ENCODE measurements at places on chromosomes 7 and 10.

DNA sequence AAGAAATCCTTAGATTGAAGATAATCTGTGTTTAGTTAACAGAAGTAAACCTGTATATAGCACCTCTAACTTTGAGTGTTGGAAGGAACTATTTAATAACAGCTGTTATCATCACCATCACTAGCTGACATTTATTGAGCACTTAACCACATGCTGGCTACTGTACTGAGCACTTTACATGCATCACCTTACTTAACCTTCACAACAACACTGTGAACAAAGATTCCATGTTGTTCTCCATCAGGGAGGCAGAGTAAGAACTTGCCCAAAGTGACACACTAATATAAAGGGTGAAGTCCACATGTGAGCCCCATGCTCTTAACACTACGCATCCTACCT is 182.2 kb downstream of the ST7 start:
- DNase-seq, result no peak

DNA sequence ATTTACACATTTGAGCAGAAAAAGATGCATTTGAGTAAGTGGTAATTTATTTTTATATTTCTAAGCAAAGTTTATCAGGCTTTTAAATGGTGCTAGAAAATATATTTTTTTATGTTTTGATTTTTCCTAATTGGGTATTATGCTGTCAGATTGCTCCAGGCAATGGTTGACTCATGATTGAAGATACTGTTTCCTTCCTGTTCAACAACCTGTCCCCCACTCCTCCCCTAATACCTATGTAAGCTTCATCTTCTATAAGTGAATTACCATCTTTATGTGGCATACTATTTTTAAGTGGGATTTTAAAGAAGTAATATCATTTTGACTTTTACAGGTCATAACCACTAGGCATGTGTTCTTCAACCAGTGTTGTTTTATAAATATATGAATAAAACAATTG is 21.4 kb downstream of the TSPAN13 start:
- DNase-seq, result no peak

DNA sequence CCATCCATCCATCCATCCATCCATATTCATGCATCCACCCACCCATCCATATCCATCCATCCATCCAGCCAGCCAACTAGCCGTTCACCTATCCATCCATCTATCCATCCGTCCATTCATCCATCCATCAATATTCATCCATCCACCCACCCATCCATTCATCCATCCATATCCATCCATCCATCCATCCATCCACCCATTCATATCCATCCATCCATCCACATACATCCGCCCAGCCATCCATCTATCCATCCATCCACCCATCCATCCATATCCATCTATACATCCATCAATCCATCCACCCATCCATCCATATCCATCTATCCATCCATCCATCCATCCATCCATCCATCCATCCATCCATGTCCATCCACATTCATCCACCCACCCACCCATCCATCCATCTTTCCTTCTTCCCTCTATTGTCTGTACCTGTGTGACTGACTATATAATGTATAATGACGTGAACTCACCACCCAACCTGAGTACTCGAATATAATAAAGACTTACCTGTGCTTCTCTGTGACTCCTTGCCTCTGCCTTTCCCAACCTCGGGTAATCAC is 2.5 kb downstream of the INMT start:
- DNase-seq, result no peak

- DNase-seq, result no peak
Measured at GRCh38 chr10:121974019-121974534, 940 bp downstream of the NSMCE4A start.

- no peak for DNase-seq
Measured at GRCh38 chr7:6571160-6571779, 6.0 kb upstream of the ZDHHC4 start.
